Breast epithelium (tissue), 4 donors: ENCODE measurements at places on chromosomes 13 and 19. TPM values are rescaled to one million over a fixed set of nuclear protein-coding genes. Genes with fewer than 3 reads are reported as not detected.

The GPR12 gene
- total RNA-seq: 1.2 TPM

The MCEMP1 gene
- not detected for total RNA-seq

The TJP3 gene
- total RNA-seq: 20.0 TPM

The AMER2 gene
- 9.1 TPM for total RNA-seq

The B3GLCT gene
- total RNA-seq: 19.2 TPM

The KLK15 gene
- total RNA-seq: not detected

The ATP4B gene
- not detected for total RNA-seq

The CYP2A6 gene
- not detected for total RNA-seq

The SH2D3A gene
- 18.4 TPM for total RNA-seq

The MYO9B gene
- 79.5 TPM for total RNA-seq

The UBL5 gene
- total RNA-seq: 489 TPM

DNA sequence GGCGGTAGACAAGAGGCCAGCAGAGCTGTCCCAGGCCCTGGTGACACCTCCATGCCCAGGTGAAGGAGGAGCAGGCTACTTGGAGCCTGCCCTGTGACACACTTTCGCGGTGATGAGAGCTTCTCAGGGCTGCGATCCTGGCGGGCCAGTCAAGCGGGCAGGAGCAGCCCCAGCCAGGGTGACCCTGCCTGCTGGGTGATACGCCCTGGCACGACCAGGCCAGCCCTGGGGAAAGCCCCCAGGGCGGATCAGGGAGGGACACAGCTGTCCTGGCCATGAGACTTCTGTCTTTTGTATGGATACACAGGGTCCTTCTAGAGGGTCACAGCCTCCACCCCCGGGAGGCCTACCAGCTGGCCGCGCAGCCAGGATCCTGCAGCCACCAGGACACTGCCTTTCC, 13.1 kb downstream of the DNM2 start:
- no peak overlapping the region for H3K27ac ChIP-seq
- no peaks in the 10 kb centered on the region for H3K36me3 ChIP-seq
- H3K4me3 ChIP-seq: no peak overlapping the region
- H3K27me3 ChIP-seq: no peaks in the 10 kb centered on the region
- DNase-seq: no peak

DNA sequence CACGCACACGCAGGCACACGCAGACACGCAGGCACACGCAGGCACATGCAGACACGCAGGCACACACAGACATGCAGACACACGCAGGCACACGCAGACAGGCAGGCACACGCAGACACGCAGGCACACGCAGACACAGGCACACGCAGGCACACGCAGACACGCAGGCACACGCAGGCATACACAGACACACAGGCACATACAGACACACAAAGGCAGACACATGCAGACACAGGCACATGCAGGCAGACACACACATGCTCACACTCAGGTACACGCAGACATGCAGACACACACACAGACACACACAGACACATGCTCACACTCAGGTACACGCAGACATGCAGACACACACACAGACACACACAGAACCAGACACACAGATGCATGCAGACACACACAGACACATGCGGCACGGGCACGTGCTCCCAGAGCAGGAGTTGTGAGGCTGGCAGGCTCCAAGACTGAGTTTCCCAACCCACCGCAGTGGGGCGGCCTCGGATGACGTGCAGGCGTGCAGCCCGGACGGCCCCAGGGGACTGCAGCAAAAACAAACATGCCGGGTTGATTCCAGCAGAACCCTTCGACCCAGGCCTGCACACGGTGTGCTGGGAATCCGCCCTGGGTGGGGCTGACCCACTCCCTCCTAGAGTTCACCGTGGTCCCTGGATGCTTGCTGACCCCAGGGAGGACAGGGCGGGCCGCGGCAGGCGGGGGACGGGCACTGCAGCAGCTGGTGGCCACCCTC, 100.0 kb downstream of the GADD45B start:
- H3K4me3 ChIP-seq: no peak overlapping the region
- H3K27me3 ChIP-seq: no peaks in the 10 kb centered on the region
- peaks cover 15% of the 10 kb centered on the region for H3K4me1 ChIP-seq
- H3K36me3 ChIP-seq: no peaks in the 10 kb centered on the region
- peak overlapping the region; percentile 60 for H3K27ac ChIP-seq

DNA sequence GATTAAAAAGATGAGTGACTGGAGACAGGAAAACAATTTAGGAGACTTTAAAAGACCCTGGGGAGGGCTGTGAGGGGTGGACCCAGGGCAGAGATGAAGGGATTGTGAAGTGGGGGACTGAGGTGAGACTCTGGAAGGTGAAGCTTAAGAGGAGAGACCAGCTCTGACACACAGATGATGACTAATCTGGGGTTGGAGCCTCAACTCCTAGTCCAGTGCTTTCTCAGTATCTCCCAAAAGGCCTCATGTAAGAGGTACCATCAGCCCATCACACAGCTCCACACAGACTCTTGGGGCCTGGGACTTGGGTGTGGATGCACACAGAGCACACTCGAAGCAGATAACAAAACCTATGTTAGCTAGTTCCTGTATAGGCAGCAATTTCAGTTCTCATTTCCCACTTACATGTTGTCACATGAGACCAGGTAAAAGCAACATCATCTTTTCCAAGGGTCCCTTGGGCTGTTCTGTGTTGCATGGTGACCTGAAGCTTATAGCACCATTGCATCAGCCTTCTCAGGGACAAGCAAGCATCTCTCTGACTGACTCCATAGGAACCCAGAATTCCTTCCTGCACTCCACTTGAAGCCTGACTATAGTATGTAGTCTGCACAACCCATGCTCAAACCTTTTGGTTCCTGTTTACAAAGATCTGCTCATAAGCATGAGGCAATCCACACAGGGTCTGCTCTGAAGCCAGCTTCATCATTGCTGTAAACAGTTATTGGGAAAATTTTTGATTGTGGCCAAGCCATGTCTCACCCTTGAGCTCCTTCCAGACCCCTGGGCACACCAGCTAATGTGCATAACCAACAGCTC, 88.6 kb upstream of the MYCBP2 start:
- no peaks in the 10 kb centered on the region for H3K4me1 ChIP-seq
- H3K27ac ChIP-seq: no peak overlapping the region
- no peak for DNase-seq
- no peaks in the 10 kb centered on the region for H3K36me3 ChIP-seq
- H3K27me3 ChIP-seq: no peaks in the 10 kb centered on the region
- H3K4me3 ChIP-seq: no peak overlapping the region

- H3K4me1 ChIP-seq: no peaks in the 10 kb centered on the region
- H3K36me3 ChIP-seq: no peaks in the 10 kb centered on the region
- no peak for DNase-seq
- no peak overlapping the region for H3K27ac ChIP-seq
- H3K4me3 ChIP-seq: no peak overlapping the region
- peaks cover 27% of the 10 kb centered on the region for H3K27me3 ChIP-seq
Measured at GRCh38 chr13:111559612-111560403, 239.4 kb downstream of the TEX29 start.

- no peak overlapping the region for H3K27ac ChIP-seq
- H3K36me3 ChIP-seq: no peaks in the 10 kb centered on the region
- H3K27me3 ChIP-seq: no peaks in the 10 kb centered on the region
- no peak for DNase-seq
Measured at GRCh38 chr13:114167426-114167825, 11.6 kb upstream of the CFAP97D2 start.

DNA sequence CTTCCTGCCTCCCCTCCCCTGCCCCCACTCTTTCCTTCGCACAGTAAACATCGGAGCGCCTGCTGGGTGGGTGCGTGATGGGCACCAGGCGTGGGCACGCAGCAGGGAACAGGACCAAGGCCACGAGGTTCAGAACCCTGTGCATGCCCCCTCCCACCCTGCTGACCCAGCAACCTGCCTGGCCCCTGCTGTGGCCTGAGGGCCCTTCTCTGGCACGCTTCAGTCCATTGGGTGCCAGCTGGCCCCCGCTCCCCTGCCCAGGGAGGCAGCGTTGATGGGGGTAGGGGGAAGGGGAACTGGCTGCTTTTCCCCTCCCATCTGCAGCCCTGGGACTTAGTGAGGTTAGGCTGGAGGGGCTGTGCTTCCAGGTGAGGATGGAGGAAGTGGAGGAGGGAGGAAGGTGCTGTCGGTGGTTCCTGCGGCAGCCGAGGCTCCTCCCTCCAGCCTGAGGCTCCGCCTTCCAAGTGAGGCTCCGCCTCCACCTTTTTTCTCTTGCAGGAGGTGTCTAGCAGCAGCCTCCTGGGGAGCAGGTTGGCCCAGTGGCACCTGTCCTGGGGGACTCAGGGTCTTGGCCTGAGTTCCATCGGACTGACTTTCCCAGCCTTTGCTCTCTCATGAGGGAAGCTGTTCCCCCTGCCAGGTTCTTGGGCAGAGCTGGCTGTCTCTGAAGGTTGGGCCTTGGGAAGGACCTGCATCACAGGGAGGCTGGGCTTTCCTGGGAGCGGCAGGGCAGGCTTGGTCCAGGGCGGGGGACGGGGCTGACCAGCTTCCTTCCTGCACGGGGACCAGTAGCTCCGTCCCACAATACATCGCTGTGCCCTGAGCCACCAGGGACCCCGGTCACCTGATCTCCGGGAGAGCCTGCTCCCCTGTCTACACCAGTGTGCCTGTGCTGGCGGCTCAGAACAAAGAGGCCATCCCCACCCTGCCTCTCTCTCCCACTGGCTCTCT, 7.3 kb downstream of the PIAS4 start:
- peak overlapping the region; percentile 85 for H3K27ac ChIP-seq
- H3K4me1 ChIP-seq: peaks cover 26% of the 10 kb centered on the region
- H3K36me3 ChIP-seq: no peaks in the 10 kb centered on the region
- DNase-seq: peak; percentile 67
- peak overlapping the region; percentile 20 for H3K4me3 ChIP-seq

DNA sequence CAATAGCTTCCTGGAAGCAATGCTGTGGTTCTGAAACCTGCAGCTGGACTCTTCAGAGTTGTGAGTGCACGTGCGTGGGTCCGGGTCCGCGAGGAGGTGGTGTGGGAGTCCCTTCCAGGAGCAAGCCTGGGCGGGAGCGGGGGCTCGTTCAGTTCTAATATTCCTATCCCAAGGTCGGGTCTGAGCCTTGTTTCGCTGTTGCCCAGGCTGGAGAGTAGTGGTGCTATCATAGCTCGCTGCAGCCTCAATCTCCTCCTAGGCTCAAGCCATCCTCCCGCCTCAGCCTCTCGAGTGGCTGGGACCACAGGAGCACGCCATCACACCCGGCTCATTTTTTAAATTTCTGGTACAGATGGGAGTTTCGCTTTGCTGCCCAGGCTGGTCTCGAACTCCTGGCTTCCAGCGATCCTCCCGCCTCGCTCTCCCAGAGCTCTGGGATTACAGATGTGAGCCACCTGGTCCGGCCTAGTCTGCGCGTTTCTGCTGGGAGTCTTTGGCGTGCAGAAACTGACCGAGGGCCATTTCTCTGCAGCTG, 625 bp downstream of the ZFP82 start:
- peak overlapping the region; percentile 86 for H3K27ac ChIP-seq
- no peaks in the 10 kb centered on the region for H3K4me1 ChIP-seq
- H3K27me3 ChIP-seq: no peaks in the 10 kb centered on the region

- H3K27me3 ChIP-seq: no peaks in the 10 kb centered on the region
- peak overlapping the region; percentile 72 for H3K27ac ChIP-seq
- H3K4me1 ChIP-seq: no peaks in the 10 kb centered on the region
- no peak for DNase-seq
Measured at GRCh38 chr19:16343156-16343555, 18.5 kb downstream of the KLF2 start.

DNA sequence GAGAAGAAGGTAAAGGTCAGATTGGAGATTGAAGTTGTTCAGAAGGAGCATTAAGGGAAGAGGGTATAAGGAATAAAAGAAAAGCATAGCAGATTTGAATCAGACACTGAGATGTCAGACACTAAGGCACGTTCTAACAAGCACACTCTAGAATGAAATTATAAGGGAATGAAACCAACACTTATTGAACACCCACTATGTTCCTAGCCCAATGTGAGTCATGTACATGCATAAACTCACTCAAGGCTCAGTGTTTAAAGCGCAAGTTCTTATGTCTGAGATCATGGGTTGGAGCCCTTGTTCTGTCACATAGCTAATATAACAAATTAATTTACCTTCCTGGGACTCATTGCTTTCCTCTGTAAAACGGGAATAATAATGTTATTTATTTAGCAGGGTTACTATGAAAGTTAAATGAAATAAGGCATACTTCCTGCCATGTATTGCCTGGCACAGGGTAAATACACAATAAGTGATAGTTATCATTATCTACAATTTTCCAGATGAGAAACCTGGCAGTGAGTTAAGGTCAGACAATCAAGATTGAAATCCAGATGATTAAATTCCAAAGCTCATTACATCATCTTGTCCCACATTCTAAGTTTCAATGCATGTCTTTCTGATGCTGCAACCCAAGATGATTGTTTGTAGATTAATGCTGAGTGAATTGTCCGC, 68.3 kb upstream of the DACH1 start:
- H3K36me3 ChIP-seq: no peaks in the 10 kb centered on the region
- no peak overlapping the region for H3K27ac ChIP-seq
- no peak for DNase-seq
- H3K27me3 ChIP-seq: no peaks in the 10 kb centered on the region
- H3K4me1 ChIP-seq: no peaks in the 10 kb centered on the region
